ENCODE measurements at places on chromosomes 2 and 18.
A peak's percentile ranks its signal among the peaks of the same experiment; 100 is the strongest.

- no peak for DNase-seq
Measured at GRCh38 chr2:26422947-26423629, 21.4 kb downstream of the DRC1 start.

DNA sequence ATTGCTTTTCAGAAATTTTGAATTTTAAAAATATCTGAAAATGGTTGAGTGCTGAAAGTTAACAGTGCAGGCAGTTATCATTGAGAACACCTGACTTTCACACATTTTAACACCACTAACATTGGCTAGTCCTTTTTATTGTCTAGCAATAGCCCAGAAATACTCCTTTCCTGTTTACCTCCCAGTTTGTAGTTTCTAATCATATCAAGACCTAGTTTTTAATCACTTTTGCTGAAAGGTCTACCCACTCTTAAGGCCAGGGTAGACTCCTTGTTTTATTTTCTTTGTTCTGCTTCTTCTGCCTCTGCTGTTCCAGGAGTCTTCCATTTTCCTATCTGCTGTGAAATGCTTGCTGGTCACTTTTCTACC, 72.1 kb downstream of the UBE2E3 start:
- DNase-seq = no peak

DNA sequence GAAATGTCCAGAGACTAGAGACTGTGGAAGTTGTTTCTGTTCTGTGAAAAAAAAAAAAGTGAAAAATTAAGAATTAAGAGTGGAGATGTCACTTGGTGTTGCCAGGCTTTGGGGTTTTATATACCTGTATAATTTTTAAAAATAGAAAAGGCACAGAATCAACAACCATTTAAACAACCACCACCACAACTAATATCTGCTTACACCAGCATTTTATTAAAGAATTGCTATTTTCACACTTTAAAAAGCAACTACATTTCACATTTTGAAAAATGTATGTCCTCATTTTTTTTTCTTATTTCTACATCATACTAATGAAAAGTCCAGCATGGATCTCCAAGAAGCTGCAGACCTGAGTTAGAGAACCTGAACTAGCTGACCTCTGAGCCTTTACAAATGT, 167.5 kb upstream of the DTNA start:
- DNase-seq = no peak

DNA sequence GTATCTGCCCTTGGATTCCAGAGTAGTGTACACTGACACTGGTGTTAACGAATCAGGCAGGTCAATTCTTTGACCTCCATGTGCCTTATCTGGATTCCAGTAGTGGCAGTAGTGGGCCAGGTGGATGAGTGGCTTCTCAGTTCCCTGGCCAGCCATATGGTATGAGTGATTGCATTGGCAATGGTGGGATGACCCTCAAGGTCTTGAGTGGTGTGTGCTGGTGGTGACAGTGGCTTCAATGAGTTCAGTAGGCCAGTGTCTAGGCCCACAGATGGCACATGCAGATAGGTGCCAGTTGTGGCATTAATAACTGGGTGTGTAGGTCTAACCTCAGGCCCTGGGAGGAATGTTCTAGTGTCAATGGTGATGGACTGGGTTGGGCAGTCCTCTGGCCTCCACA, 674.1 kb upstream of the NXPH2 start:
- no peak for DNase-seq

DNA sequence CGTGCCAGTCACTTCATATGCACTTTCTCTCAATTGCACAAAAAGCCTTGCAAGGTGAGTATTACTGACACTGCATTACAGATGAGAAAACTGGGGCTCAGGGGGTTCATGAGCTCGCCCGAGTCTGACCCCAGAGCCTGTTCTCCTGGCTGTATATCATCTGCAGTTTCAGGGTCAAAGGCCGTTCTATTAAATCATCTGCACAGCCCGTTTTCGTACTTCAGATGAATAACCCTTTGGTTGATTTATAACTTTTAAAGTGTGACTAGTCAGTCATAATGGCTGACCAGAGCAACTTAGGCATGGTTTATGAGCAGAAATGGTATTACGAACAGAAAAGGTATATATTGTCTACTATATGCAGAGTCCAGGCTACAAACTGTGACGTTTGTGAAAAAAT, 35.3 kb upstream of the NPAS2 start:
- DNase-seq = no peak

DNA sequence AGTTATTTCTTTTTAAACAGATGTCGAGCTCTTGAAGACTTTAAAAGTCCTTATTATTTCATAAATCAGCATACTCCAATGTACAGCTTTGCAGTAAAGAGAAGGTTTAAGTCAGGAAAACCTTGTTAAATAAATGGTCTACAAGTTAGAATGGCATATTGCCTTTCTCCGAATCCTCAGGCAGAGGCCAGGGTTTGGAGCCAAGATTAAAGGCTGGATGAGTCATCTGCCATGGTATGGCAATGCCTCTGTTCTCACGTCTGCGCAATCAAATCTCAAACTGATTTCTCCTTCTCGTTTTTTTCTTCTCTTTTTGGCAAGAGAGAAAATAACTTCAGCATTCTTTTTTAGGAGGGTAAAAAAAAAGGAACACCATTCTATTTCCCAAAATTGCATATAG, 5.6 kb upstream of the KCNJ3 start:
- peak; percentile 23 for DNase-seq

DNA sequence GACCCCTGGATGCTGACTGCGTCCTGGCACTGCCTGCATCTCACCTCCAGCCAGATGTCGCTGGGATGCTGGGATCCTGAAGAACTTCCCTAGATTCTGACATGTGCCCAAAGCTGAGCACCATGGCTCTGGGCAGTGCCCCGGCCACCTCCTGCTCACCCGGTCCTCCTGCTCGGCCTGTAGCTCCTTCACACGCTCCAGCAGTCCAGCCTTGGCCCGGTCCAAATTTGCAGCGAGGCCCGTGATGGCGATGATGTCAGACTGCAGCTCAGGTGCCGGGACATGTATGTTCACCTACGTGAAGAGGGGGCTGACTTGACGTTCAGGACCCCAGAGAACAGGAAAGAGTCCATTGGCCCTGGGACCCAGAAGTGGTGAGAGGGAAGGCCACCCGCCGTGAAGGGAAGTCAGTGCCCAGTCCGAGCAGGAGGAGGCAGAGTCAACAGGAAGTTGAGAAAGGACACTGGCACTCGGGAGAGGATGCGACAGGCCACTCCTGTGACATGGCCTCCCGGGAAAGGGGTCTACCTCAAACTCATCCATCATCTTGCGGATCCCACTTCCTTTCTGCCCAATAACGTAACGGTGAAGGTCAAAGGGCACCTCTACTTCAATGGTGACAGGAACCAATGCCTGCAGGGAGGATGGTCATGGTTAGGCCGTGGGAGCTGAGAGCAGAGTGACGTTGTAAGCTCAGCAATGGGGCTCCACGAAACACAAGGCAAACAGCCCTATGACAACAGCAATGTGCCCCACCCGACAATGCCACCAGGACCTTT, 46.7 kb downstream of the ANO7 start:
- no peak for DNase-seq

- no peak for DNase-seq
Measured at GRCh38 chr2:200422532-200423261, 87.2 kb downstream of the KCTD18 start.

DNA sequence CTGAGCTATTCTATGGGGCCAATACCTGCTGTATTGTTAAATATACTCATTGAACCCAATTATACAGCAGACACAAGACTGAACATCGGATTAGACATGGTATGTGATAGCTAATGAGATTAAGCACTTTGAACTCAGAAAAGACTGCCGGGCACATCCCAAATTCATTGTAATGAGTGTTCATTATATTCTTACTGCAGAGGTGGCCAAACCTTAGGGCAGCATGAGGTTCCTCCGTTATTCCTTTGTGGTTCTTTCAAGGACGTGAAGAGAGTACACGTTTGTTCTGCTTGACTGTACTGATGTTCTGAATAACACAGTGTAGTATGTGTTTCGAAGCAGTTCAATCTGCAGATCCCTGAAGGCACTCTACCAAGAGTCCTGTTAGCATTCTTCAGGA, 78.4 kb downstream of the KIF5C start:
- DNase-seq = no peak

DNA sequence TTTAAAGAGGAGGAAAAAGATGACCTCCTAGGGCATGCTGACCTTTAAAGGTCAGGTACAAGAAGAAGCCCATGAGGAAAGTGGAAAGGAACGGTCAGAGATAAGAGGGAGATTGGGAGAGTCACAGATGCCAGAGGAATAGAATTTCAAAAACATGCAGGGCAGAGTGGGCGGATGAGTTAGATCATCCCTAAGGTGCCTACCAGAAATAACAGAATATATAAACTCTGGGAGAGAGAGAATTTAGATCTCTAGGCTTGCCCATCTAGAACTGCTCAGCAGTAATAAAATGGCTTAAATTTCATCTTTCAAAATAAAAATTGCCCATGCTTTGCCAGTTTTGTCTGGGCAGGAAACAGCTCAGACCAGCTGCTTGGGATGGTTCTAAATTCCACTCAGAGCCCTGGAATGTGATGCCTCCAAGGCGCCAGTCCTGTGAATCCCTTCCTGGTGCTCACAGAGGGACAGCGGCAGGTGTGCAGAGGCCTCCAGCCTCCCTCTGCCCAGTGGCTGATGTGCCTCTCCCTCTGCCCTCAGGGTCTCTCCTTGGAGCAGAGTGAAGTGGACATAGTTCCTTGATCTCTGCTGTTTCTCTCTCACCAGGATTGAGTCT, 130.9 kb downstream of the ANTXR1 start:
- DNase-seq = no peak

- DNase-seq = no peak
Measured at GRCh38 chr18:37422116-37422515, 143.5 kb downstream of the CELF4 start.

DNA sequence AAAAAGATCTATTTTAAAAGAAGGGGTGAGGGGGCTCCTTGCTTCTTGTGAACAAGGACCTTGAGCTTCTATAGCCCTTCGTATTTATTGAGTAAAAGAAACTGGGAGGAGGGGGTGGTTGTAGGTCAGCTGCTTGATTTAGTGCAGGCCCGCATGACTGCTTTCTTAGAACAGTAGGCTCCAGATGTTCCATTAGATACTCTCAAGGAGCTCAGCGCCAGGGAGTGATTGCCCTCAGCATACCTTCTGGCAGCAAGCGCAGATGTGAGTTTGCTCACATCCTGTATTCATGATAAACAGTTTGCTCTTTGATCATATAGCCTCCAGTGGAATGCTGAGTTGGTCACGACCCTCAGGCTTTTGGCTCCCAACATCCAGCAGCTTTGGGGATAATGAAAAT, 108.9 kb upstream of the XPO1 start:
- DNase-seq = peak; percentile 79

GRCh38 chr2:193088026-193088425, 893.3 kb upstream of the TMEFF2 start:
- no peak for DNase-seq

DNA sequence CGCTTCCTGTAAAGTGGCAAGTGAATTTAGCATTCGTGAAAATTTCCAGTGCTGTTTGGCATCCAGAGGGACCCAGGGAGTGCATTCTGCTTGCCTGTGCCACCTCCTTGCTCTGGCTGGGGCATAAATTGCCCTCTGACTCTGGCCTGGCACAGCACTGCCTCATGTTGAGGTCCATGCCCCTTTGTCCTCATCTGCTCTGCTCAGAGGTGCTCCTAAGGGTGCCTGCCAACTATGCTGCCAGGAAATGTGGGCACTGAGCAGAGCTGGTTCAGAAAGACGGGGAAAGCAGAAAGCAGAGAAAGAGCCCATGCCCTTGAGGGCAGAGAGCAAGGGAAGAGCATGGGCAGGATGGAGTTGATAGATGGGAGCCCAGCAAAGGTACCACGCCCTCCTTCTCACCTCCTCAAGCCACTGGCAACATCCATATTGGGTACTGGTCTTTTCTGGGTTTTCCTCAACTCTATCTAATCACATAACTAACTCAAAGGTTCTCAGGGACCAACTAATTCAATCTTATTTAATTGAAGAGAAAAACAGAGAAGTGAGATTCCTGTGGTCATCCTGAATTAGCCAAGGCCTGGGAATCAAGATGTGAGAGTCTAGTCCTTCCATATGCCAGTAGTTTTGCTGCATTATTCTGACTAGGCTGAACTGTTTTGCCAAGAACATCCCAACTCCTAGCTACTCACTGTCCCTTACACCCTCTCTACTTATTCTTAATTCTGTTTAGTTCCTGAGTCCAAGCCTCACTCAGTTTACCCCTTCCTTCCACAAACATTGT, 441.5 kb upstream of the TNP1 start:
- no peak for DNase-seq

- no peak for DNase-seq
Measured at GRCh38 chr18:12242658-12243260, 11.4 kb upstream of the CIDEA start.

GRCh38 chr2:25341011-25341727, 556 bp downstream of the DNMT3A start:
- no peak for DNase-seq

DNA sequence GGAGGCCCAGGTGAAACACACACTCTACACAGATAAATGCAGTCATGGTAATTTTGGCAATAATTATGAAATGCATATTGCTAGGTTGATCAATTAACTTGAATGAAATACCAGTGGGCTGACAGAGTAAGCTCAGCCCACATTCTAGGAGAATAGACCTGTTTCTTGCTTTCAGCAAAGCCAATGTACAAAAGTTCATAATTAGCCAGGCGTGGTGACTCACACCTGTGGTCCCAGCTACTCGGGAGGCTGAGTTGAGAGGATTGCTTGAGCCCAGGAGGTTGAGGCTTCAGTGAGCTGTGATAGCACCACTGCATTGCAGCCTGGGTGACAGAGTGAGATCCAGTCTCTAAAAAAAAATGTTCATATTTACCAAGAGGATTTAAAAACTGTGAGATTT, 15.7 kb upstream of the MBP start:
- DNase-seq = no peak

- no peak for DNase-seq
Measured at GRCh38 chr2:40914666-40915065, 462.8 kb upstream of the SLC8A1 start.
